Right ventricle myocardium superior (tissue), 1 donor: ENCODE measurements at places on chromosomes 5 and 9. TPM values are rescaled to one million over a fixed set of nuclear protein-coding genes. Genes with fewer than 3 reads are reported as not detected.

WDR38 gene
- total RNA-seq = not detected

PRDM9 gene
- not detected for total RNA-seq

ERGIC1 gene
- total RNA-seq = 75.5 TPM

PCDHGC5 gene
- 3.0 TPM for total RNA-seq

TRAF1 gene
- total RNA-seq = 2.2 TPM

RETREG1 gene
- 272 TPM for total RNA-seq

SLC27A6 gene
- total RNA-seq = 82.3 TPM

PIP5KL1 gene
- 0.48 TPM for total RNA-seq

PLEKHG4B gene
- not detected for total RNA-seq

EIF4E1B gene
- total RNA-seq = not detected

GRCh38 chr5:94463739-94464138, 154.7 kb downstream of the KIAA0825 start:
- DNase-seq = no peak

DNA sequence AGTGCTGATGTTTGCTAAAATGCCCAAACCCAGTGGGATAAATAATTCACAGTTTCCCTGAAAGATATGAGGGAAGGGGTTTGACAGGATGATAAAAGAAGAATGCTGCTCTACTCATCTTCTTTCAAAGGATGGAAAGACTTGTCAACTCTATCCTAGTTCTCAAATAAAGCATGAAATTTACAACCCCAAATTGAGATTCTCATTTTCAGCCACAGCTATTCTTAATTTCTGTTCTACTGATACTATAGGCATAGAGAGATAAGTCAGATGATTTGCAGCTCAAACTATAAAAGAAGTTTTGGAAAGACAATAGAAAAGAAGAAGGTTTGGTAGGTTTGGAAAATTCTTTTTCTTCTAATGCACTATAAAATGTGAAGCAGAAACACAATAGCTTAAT, 542.6 kb downstream of the CSNK1G3 start:
- no peak for DNase-seq

DNA sequence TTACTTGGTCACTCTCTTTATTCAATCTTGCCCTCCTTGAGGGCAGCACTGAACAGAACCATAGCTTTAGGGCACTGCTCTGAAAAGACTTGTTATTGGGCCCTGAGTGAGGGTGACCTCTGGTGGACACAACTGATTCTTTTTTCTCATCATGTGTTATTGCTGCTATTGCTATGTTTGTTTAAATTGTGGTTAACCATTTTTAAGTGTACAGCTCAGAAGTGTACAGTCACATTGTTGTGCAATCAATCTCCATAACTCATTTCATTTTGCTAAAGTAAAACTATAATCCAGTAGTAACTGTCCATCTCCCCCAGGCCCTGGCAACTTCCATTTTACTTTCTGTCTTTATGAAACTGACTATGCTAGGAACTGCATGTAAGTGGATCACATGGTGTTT, 351.1 kb upstream of the RIOK2 start:
- no peak for DNase-seq

GRCh38 chr9:120893611-120894307, 16.8 kb upstream of the PHF19 start:
- DNase-seq = no peak

- no peak for DNase-seq
Observed at GRCh38 chr5:110686270-110686669, 40.2 kb downstream of the TMEM232 start.

GRCh38 chr5:178110511-178110910, 2.8 kb upstream of the N4BP3 start:
- no peak for DNase-seq

GRCh38 chr5:94793816-94794198, 175.3 kb downstream of the SLF1 start:
- DNase-seq = no peak

- DNase-seq = no peak
Observed at GRCh38 chr9:117188394-117188793, 226.5 kb downstream of the ASTN2 start.

- DNase-seq = no peak
Observed at GRCh38 chr5:167642779-167643517, 648.5 kb upstream of the WWC1 start.

GRCh38 chr5:509611-510185, 14.6 kb downstream of the SLC9A3 start:
- DNase-seq = no peak

DNA sequence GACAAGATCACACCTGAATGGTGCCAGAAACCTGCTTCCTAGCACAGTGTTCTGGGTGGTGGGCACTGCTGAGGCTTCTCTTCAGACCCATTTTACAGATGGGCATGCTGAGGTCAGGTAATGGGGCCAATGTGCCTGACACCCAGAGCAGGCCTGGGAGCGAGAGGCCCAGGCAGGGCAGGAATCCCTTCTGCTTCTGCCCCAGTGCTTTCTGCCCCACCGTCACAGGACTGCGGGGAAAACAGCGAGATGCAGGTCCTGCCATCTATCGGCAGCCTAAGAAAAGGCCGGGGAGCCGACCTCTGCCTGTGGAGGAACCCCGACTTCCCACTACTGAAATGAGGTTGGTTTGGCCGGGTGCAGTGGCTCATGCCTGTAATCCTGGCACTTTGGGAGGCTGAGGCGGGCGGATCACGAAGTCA, 22.8 kb upstream of the RNU6ATAC start:
- peak; percentile 38 for DNase-seq

DNA sequence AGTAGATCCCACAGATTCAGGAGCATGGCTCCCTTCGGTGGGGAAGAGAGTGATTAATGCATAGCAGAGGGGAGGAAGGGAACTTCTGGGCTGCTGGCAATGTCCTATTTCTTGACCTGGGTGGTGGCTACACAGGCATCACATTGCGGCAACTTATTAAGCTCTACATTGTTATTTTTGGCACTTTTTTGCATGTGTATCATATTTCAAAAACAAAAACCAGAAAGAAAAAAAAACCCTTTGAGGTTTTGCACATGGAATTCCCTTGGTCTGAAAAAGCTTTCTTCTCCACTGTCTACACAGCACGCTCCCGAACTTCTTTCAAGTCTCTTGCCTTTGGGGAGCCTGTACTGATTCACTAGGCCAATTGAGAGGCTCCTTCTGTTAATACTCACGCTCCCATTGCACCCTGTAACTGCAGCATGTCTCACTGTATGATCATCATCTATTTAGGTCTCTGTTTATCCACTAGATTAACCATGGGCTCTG, 25.1 kb downstream of the CEMIP2 start:
- no peak for DNase-seq

DNA sequence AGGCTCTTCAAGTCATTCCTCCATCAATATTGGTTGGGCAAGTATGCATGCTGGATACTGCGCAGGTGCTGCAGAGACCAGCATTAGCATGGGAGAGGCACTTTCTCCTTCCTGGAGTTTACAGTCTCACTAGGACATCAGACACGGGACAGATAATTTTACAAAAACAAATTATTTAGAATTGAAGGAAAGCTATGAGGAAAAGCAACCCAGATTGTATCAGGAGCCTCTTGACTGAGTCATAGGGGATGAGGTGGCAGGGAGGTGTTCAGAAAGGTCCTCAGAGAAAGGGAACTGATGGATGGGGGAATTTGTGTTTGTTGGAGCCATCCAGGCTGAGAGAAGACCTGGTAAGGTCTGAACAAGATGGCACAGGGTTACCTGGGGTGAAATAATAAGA, 24.5 kb upstream of the RAB14 start:
- DNase-seq = no peak

GRCh38 chr9:22590336-22591033, 143.9 kb downstream of the DMRTA1 start:
- no peak for DNase-seq

DNA sequence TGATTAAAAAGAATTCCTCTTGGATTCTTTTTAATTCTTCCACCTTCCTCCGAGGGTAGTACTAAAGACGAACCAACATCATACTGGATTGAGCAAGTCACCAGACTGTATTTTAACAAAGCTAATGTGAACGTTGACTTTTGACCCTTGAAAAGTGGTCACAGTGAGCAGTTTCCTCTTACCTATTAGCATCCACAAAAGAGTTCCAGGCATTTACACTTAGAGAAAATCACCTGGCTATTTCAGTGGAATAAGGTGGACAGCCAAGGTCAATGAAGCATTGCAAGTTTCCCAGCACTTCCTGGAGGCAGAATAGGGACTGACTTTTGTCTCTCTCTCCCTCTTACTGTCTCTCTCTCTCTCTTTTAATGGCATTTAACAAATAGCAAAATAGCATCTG, 145.1 kb upstream of the DAB2 start:
- DNase-seq = no peak

DNA sequence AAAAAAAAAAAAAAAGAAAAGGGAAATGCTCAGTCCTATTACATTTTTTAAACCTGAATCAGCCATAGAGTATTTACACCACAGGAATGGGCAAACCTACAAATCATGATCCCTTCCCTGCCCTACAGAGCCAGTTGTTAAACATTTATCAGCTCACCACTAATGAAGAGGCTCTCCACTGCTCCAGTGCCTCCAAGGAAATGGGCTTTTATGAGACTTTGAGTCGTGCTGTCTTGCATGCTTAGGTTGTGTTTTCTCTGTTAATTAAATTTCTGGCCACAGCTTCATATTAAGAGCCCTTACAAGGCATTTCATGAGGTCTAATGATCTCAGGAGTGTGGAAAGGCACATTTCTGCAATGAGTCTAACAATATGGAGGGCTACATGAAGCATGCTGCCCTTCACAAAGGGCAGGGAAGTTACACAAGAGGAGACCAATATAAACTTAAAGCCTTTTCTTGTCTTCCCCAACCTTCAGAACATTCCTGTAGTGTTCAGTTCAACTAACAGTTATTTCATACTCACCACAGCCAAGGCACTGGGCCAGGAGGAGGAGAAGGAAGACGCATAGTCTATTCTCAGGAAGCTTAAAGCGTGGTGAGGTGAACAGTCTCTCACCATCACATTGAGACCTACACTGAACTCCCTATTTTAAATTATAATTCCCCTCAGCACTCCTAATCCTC, 140.1 kb upstream of the ABCA1 start:
- DNase-seq = no peak

DNA sequence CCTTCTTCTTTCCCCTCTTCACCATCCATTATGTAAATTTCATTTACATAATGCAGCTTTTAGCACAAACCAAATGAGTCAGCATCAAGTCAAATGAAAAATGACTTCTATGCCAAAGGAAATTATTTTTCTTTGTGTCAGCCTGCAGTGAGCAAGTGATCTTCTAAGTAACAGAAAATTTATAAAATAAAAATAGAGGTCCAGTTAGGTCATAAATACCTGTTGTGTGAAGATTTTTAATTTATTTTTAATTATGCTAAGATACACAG, 16.7 kb upstream of the THG1L start:
- DNase-seq = no peak
